ENCODE measurements at places on chromosomes 3 and 15. TPM values are rescaled to one million over a fixed set of nuclear protein-coding genes. Genes with fewer than 3 reads are reported as not detected.

DNA sequence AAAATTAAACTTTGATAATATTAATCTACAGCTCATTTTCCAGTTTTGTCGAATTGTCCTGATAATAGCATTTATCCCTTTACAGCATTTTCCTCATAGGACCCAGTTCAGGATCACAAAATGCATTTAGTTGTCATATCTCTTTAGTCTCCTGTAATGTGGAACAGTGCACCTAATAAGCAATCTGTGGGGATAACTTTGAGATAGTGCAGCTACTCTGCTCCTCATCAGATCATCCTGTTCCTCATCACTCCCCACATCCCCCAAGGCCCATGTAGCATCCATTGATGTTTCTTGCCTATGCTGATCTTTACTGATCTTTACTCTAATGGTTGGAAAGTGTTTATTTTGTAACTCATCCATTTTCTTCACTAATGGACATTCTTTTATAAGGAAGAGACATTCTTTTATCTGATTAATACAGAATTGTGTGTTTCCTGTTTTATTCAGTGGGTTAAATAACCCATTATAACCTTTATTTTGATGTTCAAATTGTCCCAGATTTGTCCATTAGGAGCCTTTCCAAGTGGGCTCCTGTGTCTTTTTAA lies 7.5 kb downstream of the RNF111 start:
- no peak for DNase-seq

DNA sequence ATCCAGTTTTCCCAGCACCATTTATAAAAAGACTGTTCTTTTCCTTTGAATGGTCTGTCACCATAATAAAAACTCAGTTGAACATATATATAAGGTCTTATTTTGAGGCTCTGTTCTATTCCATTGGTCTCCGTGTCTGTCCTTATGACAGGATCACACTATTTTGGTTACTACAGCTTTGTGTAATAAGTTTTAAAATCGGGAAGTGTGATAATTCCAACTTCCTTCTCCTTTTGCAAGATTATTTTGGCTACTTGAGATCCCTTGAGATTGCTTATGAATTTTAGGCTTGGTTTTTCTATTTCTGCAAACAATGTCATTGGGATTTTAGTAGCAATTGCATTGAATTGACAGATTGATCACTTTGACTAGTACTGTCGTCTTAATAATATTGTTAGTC lies 35.7 kb downstream of the SACM1L start:
- no peak for DNase-seq

DNA sequence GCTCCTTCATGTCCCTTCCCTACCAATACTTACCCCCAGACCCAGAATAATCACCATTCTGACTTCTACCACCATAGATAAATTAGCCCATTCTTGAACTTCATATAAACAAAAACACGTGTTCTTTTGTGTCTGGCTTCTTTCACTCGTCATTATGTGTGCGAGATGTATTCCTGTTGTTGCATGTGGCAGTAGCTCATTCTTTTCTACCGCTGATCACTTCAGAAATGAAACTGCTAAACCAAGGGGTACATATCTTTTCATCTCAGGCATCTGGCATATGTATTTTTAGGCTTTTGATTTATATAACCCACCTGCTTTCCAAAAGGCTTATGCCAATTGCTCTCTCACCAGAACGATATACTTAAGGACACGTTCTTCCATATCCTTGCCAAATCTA lies 13.8 kb upstream of the SCG3 start:
- DNase-seq = no peak

- no peak for DNase-seq
Observed at GRCh38 chr3:126493739-126494138, 18.0 kb upstream of the ZXDC start.

GRCh38 chr3:129577925-129578786 lies 28.3 kb downstream of the PLXND1 start:
- DNase-seq = no peak

DNA sequence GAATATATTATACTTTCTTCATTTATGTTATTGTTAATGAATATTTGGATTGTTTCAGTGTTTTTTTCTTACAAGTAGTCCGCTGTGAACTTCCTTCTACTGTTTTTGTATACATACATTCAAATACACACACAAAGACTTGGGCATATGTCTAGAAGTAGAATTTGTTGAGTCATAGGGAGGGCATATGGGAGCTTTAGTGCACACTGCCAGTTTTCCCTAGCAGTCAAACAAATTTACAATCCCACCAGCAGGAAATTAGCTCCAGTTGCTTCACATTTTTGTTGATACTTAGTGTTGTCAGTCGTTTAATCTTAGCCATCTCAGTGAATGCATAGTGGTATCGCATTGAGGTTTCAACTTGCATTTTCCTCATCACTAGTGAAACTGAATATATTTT lies 492.3 kb downstream of the DIPK2A start:
- DNase-seq = no peak

DNA sequence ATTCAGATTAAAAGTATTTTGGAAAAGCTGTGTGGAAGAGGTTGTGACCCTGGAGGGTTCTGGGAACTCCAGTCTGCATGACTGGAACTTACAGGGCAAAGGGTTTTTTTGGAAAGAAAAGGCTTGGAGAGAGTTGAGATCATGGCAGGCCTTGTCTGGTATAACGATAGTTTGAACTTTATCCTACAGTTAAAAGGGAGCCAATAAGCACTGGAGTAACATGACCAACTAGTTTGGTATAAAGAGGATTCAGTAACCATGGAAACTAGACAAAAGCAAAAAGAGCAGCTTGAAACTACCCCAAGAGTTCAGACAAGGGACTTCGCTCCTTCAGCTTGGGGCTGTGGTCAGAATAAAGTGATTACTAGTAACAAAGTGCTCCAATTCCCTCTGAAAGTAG lies 151.2 kb upstream of the TMCO5A start:
- no peak for DNase-seq

- no peak for DNase-seq
Observed at GRCh38 chr3:150444371-150444770, 36.3 kb downstream of the TSC22D2 start.

GRCh38 chr15:61013146-61013545 lies 216.0 kb downstream of the RORA start:
- no peak for DNase-seq

GRCh38 chr3:124227150-124227630 lies 235.3 kb upstream of the ROPN1 start:
- no peak for DNase-seq

DNA sequence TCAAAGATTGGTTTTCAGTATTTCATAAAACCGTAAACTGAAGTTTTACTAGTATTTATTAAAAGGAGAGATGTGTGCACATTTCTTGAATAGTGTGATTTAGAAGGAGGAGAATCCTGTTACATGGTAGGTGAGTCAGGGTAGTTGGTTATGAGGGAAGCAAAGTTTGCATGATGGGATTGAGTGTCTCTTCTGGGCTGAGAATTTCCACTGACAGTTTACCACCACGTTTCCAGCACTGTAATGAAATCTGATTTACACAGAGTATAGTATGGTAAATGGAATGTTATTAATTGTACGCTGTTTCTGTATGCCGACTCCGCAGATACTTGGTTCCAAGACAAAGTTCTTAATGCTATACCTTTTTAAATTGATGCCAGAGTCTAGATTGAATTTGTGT lies 1.6 kb downstream of the NECTIN3 start:
- DNase-seq = no peak

- no peak for DNase-seq
Observed at GRCh38 chr3:122927726-122928125, 99.8 kb downstream of the SEMA5B start.

DNA sequence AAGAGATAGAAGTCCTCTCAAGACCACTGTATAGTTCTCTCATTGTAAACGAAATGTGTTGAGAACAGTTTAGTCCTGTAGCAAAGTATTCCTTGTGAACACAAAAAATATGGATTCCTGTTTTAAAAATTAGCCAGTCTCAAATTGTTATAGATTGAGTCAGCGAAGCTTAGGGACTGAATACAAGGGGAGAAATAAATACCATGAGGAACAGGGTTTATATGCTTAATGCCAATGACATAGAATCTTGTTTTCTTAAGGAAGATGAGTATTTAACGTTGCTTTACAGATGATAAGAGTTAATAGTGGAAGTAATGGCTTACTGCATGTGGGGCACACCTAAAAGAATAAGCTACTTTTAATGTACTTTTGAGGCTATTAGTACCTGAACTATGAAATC lies 37.9 kb downstream of the SETD5 start:
- no peak for DNase-seq

The HDGFL3 gene
- 22.8 TPM for total RNA-seq

The DISP2 gene
- 0.34 TPM for total RNA-seq

The SLC22A14 gene
- total RNA-seq = 0.14 TPM

The LINGO1 gene
- not detected for total RNA-seq

The DAZL gene
- total RNA-seq = not detected

The DUOXA1 gene
- total RNA-seq = 0.65 TPM

The SEMA7A gene
- 57.1 TPM for total RNA-seq

The SLC24A5 gene
- total RNA-seq = not detected
